ENCODE measurements at places on chromosomes 4 and X. TPM values are rescaled to one million over a fixed set of nuclear protein-coding genes. Genes with fewer than 3 reads are reported as not detected.

RNF150 gene
- total RNA-seq = 23.6 TPM

ZFP92 gene
- total RNA-seq = 0.65 TPM

USP26 gene
- total RNA-seq = not detected

CFAP97 gene
- 42.6 TPM for total RNA-seq

DNA sequence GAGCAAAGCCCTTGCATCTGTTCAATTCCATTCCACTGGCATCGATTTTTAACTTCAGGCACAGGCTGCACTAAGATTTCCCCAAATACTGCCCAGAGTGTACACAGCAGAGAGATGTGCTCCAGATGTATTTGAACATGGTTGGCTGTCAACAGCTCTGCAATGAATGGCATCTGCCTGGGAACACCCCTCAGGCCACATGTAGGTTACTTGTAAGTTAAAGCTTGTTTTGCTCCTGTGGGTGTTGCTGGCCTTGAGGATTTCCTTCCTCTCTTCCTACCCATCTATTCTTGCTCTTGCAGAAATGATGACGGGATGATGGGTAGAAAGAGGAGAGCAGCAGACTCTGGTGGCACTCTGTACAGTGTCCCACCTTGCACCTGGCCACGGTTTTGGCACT is 69.3 kb upstream of the HELT start:
- DNase-seq = no peak

DNA sequence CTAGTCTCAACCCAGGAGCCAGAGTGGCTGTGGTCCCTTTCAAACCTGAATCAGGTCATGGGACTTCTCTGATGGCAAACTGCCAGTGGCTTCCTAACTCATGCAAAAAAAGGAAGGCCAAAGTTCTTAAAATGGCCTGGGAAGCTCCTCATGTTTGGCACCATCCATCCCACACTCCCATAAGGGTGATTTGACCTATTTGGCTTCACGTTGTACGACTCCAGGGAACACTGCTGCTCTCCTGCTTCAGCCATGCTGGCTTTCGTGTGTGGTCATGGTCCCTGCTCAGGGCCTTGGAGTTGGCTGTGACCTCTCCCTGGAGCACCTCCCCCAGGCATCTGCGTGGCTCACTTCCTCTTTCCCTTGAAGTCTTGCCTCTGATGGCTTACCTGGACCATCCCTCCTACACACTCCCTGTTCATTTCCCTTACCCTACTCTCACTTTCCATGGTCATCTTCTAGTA is 12.8 kb upstream of the TMSB4X start:
- no peak for DNase-seq

DNA sequence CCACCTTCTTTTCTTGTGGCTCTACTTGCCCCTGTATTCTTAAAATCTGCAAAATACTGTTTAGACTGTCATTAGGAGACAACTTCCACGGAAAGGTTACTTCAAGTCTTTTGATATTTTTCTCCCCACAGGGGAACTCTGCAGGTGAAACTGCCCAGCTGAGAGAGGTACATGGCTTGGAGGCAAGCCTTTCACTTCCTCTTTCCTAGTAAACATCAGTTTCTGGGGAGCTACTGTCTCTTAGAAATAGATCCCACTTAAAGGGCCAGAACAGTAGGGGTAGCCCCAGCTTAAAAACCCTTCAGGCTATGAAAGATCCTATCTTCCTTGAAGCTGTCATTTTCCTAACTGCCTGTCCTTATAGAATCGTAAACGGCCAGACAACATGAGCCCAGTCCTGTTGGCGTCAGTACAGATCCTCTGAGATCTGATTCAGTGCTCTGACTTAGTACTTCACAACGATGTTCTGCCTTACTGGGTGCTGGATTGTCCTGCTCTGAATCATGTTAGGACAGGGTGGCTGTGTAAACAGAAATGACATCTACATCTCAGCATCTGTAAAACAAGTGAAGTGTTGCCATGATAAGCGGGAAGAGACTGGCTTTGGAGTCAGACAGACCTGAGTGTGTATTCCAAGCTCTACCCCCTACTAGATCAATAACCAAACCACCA is 102.1 kb downstream of the ITIH6 start:
- DNase-seq = no peak

GRCh38 chrX:41014776-41015360 is 70.4 kb upstream of the USP9X start:
- DNase-seq = no peak

CSAG1 gene
- total RNA-seq = not detected

GRCh38 chrX:148788449-148788848 is 288.0 kb downstream of the AFF2 start:
- no peak for DNase-seq

DNA sequence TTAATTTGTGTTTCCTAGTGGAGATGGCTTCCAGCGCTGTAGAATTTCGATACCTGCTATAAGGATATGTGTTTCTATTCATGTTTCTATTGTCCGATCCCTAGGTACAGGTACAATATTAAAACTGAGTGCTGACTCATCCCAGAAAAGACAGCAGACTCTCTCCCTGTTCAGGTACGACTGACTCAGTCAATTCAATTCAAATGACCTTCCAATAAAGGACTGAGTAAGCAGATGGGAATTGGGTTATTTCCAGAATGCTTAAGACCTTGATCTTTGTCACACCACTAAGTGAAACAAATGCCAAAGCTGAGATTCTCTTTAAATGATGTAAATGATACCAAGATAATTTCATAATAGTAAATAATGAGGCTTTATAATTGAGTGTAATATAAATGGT is 1596.9 kb downstream of the RPA4 start:
- DNase-seq = no peak
